ENCODE measurements at places on chromosomes 5 and 9.

GRCh38 chr5:14110680-14111079 lies 32.5 kb upstream of the TRIO start:
- no peak for DNase-seq

- DNase-seq, result no peak
Observed at GRCh38 chr5:98898743-98899142, 30.1 kb downstream of the CHD1 start.

GRCh38 chr5:102863764-102864560 lies 108.9 kb downstream of the PAM start:
- DNase-seq, result no peak

- no peak for DNase-seq
Observed at GRCh38 chr9:2727966-2728613, 10.8 kb downstream of the KCNV2 start.

DNA sequence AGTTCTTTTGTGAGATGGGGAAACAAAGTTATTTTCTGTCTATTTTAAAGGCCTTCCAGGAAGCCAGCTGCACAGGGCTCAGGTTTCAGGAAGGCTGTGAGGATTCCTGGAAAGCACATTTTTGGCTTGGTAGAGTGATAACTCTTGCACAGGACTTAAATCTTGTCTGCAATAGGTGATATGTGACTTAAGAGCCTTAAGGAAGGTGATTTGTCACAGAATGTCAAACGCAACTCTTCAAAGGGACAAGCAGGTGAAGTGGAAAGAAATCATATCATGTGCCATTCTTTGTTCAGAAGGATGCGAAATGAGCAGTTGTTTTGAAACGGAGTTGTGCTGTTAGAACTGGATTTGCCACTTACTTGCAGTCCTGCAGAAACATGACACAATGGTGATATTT lies 459.3 kb downstream of the MAT2B start:
- no peak for DNase-seq

GRCh38 chr5:13957032-13957645 lies 12.7 kb upstream of the DNAH5 start:
- no peak for DNase-seq

GRCh38 chr9:72909428-72909827 lies 43.4 kb downstream of the ALDH1A1 start:
- no peak for DNase-seq

GRCh38 chr5:39160576-39161213 lies 58.7 kb downstream of the FYB1 start:
- DNase-seq, result no peak

DNA sequence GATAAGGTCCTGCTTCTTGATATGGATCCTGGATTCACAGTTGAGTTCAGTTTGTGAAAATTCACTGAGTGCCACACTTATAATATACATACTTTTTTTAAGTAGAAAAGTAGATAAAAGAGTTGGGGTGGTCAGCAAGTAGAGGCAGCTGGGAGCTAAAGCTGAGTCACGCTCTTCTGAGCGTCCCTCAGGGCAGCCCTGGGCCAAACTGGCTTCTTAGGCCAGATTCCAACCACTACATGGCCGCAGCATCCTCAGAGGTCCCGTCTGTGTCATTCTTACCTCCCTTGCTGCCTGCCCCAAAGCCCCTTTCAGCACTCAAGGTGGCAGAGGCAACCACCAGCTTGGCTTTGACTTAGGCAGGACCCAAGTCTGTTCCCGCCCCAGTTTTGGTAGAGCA lies 123.3 kb upstream of the TBC1D2 start:
- DNase-seq, result no peak

GRCh38 chr5:173878224-173878967 lies 9.8 kb upstream of the CPEB4 start:
- DNase-seq, result no peak
